HAP-1 (cell line): ENCODE measurements at places on chromosomes 6 and 20.

DNA sequence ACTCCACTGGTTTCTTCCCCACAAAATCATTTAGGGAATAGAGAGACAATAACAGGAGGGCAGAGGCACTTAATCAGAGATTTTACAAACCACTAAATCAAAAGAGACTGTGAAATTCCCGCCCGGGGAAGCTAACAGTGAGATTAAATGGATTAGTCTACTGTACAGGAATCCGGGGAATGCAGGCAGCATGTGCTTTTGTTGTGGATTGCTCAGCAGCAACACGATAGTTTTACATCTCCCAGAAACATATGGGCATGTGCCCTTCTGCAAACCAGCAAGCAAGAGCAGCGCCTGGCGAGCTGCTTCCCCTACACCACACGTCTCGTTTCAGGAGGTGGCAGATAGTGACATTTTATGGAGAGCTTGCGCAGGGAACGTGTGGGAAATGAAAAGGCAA lies 382.3 kb downstream of the CD83 start:
- peak; percentile 56 for DNase-seq

- DNase-seq = no peak
Observed at GRCh38 chr6:104595311-104595820, 264.4 kb downstream of the HACE1 start.

DNA sequence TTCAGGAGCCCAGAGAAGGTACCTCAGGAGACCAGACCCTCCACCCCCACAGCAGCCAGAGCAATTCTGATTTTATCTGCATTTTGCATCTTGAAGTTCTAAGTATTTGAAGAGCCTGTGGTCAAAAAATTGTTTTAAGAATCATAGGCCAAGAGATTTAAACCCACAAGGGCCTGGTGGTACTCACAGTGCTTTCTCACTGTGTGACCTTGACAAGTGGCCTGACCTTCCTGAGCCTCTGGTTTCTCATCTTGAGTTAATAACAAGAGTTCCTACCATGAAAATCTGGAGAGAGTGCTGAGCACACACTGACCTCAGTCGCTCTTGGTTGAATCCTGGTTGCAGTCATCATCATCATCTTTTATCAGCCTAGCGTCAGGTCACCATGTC lies 45.4 kb upstream of the ID1 start:
- no peak for DNase-seq

- no peak for DNase-seq
Observed at GRCh38 chr6:95690328-95690727, 113.0 kb downstream of the MANEA start.

GRCh38 chr6:88588938-88589337 lies 374.5 kb downstream of the RNGTT start:
- DNase-seq = no peak

GRCh38 chr6:128271527-128271926 lies 248.9 kb downstream of the PTPRK start:
- no peak for DNase-seq
